GM23338 (cell line): ENCODE measurements at places on chromosomes 3 and 15. TPM values are rescaled to one million over a fixed set of nuclear protein-coding genes. Genes with fewer than 3 reads are reported as not detected.

Gene DUOXA2
- not detected in 2 replicates for polyA plus RNA-seq

Gene GOLGA6A
- 0.18 and 0.57 TPM in 2 replicates for polyA plus RNA-seq

Gene TGM4
- polyA plus RNA-seq = not detected in 2 replicates

Gene CCDC191
- 1.5 and 2.9 TPM in 2 replicates for polyA plus RNA-seq

Gene BFSP2
- not detected in 2 replicates for polyA plus RNA-seq

Gene ZNF662
- polyA plus RNA-seq = 0.84 and 1.4 TPM in 2 replicates

Gene GMPPB
- 7.8 and 10.2 TPM in 2 replicates for polyA plus RNA-seq

Gene ARPP21
- polyA plus RNA-seq = not detected in 2 replicates

Gene TMEM41A
- polyA plus RNA-seq = 15.9 and 16.1 TPM in 2 replicates

Gene SLC22A14
- polyA plus RNA-seq = not detected in 2 replicates

Gene GOLGA8R
- polyA plus RNA-seq = 0.27 TPM in 1 of 2 replicates, not detected in the other

Gene SCAANT1
- 1.2 TPM in 1 of 2 replicates, not detected in the other for polyA plus RNA-seq

Gene CCDC33
- polyA plus RNA-seq = 2.5 and 2.8 TPM in 2 replicates

DNA sequence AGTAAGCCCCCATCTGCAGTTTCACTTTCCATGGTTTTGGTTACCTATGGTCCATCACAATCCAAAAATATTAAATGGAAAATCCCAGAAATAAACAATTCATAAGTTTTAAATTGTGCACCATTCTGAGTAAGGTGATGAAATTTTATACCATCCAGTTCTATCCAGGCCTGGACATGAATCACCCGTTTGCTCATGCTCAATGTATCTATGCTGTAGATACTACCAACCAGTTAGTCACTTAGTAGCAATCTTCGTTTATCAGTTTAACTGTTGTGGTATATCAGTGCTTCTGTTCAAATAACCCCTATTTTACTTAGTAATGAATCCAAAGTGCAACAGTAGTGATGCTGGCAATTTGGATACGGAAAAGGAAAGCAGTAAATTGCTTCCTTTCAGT, 381.9 kb upstream of the AGTR1 start:
- no peak for DNase-seq

DNA sequence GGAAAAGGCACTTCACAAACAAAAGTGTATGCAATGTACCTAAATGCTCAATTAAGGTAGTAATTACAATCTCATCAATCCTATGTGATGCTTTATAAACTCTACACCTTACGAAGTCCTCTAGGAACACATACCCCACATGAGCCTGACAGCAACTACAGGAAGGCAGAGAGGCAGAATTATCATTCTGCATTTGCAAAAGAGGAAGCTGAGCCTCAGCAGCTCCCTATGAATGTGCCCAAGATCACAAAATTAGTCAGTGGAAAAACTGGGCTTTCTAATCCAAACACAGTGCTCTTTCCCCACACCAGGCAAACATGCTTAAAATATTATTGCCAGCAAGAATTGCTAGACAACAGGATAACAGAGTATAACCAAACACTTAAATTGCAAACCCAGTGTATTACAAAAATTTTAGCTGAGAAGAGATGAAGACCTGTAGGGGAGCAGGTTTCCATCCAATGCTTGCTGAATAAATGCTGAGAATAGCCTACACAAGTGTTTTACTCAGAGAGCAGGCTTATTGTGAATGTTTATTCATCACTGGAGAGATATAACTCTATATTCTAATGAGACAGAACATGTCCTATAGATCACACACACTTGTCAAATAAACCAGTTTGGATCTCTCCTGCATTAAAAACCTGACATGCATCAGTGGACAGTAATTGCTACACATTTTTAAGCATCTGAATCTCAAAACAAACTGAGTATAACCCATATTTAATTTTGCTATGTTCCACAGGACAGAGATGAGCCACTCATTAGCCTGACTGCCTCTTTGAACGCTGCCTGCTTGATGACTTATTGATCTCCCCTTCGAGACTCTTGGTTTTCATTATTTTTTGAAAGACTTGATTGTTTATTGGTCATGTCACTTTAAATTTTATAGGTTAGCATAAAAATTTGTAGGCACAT, 62.2 kb downstream of the PLCH1 start:
- DNase-seq = no peak

DNA sequence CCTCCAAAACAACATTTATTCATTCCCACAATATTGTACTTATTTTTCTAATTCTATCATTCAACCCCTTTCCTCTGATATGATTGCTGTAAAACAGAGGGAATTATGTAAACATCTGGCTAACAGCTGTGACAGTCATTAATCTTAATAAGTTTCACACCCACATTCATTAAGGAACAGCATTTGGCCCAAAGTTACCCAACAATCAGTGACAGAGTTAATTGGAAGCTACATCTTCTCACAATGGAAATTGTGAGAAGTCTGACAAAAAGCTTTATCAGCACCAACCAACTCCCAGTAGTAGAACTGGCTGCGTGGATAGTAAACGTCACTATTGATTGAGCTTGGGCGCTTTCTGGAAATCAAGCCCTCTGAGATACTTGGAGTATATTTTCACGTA, 165.8 kb upstream of the SLC24A5 start:
- no peak for DNase-seq

DNA sequence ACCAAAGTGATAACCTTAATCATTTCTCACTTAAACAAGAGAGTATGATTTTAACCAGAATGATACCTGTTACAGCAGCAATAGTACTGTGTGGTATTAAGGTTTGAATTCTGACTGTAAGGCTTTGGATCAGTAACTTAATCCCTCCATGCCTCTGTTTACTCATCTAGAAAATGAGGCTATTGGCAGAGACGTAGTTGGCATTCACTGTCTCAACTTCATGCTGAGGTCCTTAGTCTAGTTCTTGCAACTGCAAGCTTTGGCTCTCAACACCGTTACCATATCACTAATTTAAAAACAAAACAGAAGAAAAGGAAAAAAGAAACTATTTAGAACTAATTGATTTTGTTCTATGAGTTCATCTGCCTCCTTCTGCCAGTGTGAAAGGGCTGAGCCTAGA, 875.4 kb downstream of the MCTP2 start:
- DNase-seq = no peak

- DNase-seq = no peak
These were observed 138.6 kb downstream of the PDCD6IP start for GRCh38 chr3:33936921-33937525.

DNA sequence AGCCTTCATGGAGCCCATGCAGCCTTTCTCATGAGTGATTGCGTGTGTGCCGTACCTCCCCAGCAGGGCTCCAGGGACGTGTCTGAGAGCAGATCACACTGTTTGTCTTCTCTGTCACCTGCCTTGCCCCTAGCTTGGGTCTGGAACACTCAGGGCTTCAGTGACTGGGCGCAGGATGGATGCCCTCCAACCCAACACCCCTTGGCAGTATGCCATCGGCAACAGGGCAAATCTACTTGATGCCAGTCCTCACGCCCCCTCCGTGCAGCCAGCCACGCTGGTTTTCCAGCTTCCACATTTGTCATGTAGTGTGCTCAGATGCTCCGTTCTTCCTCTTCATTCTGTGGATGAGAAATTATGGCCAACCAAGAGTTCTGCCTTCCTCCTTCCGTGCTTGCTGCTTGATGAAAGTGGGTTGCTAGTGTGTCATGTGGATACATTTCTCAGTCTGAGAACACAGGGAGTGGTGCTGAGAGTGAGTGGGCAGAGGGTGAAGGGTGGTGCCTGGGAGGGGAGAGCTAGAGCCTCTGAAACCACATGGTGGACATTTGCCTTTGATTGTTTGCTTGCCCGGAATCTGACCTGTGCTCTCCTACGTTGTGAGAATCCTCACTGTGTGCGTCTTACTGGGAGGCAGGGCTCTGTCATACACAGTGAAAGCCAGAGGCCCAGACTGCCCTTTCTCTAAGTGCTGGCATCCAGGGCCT, 97.2 kb downstream of the FAM43A start:
- no peak for DNase-seq

DNA sequence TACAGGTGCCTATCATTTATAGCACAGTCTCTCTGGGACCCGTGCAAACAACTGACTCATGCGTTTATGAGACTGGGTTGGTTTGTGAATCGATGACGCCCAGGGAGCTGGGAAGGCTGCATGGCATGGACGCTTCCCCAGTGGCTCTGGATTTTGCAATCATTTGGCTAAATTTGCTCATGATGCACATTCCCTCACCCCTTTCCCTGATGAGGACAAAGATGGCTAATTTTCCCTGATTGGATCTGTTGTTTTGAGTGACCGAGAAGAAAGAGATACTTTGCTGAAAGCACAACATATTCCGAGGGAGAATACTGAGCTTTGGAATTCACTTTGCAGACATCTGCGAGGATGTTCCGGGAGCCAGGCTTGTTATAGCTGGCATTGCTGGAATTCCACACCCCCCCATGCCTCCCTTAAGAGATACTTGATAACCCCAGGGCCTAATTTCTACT, 51.1 kb downstream of the CGNL1 start:
- DNase-seq = peak; percentile 88

GRCh38 chr3:150062492-150062891, 91.8 kb upstream of the PFN2 start:
- DNase-seq = no peak

GRCh38 chr15:101698314-101698713, 26.0 kb downstream of the TARS3 start:
- no peak for DNase-seq

GRCh38 chr3:186458306-186459107, 85.7 kb downstream of the CRYGS start:
- DNase-seq = no peak

GRCh38 chr3:65669163-65669875, 369.4 kb downstream of the MAGI1 start:
- no peak for DNase-seq

DNA sequence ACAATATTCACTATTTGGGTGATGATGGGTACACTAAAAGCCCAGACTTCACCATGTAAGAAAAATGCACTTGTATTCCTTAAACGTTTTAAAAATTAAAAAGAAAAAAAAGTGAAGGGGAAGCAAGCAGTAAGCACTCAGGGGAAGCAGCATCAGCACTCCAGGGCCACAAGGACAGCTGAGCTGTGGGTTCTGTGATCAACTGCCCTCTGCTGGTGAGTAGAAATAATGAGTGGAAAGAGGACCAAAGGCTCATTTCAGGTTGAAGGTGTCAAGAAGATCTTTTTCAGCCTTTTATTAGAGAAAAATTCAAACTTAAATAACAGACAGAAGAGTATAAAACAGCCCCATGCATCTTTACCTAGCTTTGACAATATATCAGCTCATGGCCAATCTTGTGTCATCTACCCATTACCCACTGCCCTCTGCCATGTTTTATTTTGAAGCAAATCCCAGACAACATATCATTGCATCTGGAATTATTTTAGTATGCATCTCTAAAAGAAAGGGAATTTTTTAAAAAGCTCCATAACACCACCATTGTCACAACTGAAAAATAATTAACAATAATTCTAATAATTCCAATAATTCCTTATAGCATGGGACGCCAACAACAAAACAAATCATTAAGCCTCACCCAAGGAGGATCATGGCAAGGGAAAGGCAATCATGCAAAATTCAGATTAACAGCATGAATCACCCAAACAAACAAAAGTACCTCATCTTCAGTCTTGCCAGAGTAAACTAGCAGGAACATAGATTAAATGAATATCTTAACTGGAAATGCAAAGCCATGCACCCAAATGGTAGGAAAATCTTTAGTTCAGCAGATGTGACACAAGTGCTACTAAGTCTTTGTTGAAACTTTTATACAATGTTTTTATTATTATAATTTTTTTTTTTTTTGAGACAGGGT, 42.5 kb downstream of the TAMM41 start:
- peak; percentile 78 for DNase-seq

- no peak for DNase-seq
These were observed 22.6 kb downstream of the HAPLN3 start for GRCh38 chr15:88872706-88873105.

DNA sequence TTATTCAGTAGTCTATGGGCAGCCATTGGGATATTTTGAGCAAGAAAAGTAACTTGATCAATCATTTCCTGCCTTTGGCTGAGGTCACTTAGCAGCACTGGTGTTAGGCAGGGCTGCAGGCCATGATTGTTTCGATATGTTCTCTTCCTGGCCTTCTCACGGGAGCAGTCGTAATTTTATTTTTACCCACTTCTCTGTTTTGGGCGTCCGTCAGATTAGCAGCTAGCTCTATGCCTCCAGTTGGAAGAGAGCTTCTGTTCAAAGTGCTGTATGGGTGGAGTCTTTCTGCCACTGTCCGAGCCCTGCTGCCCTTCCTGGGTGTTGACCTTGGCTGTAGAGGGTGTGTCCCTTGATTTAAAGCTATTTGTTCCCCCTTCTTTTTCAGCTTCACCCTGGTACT, 123.4 kb upstream of the ROPN1 start:
- no peak for DNase-seq

- no peak for DNase-seq
These were observed 36.9 kb downstream of the LRRFIP2 start for GRCh38 chr3:37137516-37137915.

- no peak for DNase-seq
These were observed 23.6 kb upstream of the C3orf22 start for GRCh38 chr3:126582311-126582710.

DNA sequence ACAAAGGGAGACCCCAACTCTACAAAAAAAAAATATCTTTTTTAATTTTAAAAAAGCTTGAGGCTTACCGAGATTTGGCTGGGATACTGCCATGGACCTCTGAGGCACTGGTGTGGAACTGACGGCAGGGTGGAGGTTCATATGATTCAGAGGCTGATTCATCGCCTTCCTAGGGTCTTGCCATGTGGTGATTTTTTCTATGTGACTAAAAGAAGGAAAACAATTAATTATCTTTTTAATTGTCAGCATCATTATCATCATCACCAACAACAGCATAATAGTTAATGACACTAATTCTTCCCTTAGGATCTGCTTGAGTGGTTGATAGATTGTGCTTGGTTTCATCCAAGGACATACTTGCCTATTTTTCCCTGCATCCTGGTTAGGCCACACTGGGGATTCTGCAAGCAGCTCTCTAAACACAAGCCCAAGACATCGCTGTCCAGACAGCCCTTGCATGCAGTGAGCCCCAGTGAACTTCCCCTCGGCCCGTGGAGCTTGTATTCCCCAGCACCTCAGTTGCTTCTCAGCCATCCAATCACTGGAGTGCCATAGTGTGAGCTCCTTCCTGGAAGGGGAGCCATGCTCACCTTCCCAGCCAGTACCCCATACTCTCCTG, 84.9 kb downstream of the WWTR1 start:
- no peak for DNase-seq

GRCh38 chr3:162139841-162140240, 643.2 kb downstream of the OTOL1 start:
- no peak for DNase-seq

GRCh38 chr3:15205934-15206661, at the start of gene CAPN7:
CAPN7 (plus strand) TSS chr3:15206246; CDS start chr3:15206496, 250 bp downstream.
- DNase-seq = peak; percentile 88

GRCh38 chr3:43994657-43995546, 246.8 kb upstream of the TOPAZ1 start:
- DNase-seq = peak; percentile 77

- DNase-seq = no peak
These were observed 1178.1 kb upstream of the GBE1 start for GRCh38 chr3:82939491-82940097.

GRCh38 chr15:37109872-37110572, 9.7 kb upstream of the MEIS2 start:
- peak; percentile 66 for DNase-seq

- DNase-seq = no peak
These were observed 160.2 kb downstream of the GHSR start for GRCh38 chr3:172287937-172288477.
